ENCODE measurements at places on chromosomes 13 and 19.
A peak's percentile ranks its signal among the peaks of the same experiment; 100 is the strongest.

DNA sequence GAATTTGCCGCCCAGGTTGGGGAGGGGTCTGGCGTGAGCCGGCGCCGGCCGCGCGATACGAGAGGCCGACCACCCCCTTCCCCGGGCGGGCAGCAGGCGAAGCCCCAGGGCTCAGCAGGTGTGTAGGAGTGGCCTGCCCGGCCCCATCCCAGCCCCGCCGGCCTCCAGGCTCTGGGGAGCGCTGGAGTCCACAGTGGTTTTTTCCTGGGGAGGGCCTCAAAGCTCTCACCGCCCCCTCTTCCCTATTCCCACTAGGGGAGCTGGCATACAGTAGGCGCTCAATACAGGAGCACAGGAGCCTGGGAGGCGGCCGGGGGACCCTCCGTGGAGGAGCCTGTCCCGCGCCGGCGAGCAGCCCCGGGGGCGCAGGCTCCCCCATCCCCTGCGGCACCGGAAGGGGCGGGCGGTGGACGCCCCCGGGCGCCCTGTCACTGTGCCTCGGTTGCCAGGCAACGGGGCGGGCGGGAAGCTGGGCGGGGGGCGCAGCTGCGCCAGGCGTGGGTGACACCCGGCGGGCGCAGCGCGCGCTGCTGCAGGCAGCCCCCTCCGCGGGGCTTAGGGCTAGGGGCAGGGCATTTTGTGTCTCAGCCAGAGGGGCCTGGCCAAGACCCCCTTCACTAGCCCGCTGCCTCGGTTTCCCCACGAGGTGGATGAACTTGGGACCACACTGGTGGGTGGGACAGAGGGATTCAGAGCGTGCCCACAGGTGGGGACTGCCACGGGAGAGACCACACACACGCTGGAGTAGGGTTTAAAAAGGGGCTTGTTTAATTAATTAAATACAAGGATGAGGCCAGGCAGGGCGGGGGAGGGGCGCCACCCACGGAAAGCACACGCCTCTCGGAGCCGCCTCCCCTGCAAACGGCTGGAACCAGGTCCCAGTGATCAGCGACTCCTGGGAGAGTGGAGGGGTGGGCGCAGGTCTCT, 3.6 kb upstream of the REXO1 start:
- DNase-seq = no peak

DNA sequence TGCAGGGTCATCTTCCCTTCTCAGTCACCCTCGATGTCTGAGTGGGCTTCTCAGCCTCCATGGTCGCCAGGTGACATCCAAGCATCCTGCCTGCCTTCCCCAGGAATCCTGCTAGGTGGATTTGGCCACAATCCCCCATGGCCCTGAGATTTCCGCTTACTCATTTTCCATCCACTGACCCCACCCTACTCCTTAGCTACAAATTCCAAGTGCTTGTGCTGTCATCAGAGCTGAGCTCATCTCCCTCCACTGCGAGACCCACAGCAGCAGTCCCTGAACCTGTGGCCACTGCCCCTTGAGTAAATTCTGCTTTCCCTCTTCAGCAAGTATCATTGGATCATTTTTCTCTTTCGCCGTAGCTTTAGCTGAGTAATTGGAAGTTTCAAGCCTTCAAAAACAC, 90.5 kb upstream of the ANKRD10 start:
- no peak for DNase-seq

DNA sequence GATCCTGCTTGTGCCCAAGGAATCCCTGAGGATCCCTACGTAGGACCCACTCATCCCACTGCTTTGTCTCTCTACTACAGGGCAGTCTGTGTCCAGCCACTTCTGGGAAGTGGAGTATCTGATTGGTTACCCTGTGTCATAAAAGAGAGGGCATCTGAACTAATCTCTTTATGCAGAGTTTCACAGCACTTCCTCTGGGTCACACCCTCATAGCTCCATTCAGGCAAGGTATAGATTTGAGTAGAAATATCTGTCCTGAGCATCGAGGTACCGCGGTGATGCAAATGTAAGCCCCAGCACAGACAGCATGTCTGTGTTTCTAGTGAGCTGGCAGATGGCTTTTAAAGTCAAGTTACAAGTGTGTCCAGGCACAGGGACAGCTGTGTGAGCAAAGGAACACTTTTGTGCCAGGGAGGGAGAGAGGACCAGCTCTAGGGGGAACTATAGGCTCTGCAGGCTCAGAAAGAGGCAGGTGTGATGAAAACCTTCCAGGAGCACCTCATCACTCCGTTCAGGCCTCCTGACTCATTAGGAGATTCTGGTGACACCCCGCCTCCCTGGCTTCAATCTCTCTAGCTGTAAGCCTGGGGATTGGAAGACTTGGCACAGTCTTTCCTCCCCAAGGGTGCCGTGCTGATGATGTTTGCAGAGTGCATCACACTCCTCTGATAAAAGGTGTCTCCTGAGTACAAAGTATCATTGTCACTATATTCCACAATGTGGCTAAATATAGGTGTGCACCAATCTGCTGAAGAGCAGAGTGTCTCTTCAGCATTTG, 84.3 kb upstream of the UBL3 start:
- DNase-seq = peak; percentile 1

DNA sequence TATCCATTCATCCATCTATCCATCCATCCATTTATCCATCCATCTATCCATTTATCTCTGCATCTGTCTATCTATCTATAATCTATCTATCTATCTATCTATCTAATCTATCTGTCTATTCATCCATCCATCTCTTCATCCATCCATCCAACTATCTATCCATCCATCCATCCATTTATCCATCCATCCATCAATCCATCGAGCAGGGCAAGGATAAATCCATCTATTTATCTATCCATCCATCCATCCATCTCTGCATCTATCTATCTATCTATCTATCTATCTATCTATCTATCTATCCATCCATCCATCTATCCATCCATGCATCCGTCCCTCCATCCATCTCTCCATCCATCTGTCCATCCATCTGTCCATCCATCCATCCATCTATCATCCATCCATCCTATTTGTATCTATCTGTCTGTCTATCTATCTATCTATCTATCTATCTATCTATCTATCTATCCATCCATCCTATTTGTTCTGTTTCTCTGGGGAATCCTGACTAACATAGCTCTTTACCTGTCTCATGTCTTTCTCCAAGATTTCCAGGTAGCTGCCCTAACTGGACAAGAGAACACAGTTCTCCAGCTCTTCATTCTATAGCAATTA, 198.1 kb downstream of the FOXO1 start:
- DNase-seq = no peak

All from NCI-H2171 (cell line).